ENCODE measurements at places on chromosomes 7 and 10.
A peak's percentile ranks its signal among the peaks of the same experiment; 100 is the strongest.

DNA sequence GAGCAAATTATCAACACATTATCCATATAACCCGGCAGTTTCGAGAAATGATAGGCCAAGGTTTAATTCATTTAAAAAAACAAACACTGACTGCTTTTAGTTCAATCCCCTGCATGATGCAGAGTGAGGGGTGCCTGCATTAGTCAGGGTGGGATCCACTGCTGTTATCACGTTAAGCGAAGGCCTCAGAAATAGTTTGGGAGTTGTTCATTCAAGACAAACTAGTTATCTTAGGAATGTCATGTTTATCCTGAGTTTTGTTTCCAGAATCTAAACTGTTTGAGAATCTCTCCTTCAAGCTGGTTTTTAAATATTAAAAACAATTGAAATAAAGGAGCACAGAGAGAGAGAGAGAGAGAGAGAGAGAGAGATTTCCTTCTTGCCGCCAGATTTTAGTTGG, 36.6 kb upstream of the PFKP start:
- DNase-seq, result no peak

DNA sequence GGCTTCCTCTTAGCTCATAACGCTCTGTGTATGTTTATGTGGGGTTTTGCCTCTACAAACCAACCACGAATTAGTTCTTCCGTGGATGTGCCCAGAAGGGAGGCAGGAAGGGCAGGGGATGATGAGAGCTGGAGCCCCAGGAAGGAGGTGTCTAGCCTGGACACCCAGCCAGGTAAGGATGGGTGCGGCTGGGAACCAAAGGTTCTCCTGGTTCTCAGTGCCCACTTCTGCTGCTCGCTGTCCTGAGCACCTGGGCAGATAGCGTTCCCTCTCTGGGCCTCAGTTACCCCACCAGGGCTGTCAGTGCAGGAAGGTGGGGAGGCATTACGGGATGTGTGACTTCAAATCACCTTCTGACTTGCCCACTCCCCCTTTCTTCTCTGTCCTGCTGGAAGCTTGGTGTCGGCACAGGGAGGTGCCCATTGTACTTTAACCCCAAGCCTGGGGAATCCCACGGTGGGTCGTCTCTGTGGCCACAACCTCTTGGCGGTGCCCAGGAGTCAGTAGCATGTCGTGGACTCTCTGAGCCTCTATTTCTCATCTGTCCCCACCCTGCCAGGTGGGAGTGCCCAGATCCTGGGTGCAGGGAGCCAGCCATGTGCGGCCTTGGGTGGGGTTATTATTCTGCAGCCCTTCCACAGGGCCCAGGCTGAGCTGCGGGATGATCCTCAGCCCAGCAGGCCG, 18.7 kb upstream of the PCBD1 start:
- DNase-seq, result no peak

DNA sequence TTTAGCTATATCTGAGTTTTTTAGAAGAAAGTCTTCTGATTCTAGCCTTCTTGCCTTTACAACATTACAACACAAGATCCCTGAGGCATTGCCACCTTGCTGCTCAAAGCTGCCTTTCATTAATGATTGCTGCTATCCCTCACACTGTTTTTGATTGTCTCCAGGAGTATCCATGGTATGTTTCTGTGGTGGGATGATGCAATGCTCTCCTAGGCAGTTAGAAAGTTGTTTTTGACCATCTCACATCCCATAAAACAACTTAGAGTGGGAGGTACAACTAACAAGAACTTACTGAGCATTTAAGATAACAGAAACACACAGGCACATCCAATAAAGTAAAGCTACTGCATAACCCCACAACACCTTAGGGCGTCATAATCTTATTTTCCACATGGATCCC, 1156.0 kb upstream of the LRRTM3 start:
- DNase-seq, result no peak

- no peak for DNase-seq
These were observed 28.1 kb downstream of the ADAP1 start for GRCh38 chr7:926061-927030.

DNA sequence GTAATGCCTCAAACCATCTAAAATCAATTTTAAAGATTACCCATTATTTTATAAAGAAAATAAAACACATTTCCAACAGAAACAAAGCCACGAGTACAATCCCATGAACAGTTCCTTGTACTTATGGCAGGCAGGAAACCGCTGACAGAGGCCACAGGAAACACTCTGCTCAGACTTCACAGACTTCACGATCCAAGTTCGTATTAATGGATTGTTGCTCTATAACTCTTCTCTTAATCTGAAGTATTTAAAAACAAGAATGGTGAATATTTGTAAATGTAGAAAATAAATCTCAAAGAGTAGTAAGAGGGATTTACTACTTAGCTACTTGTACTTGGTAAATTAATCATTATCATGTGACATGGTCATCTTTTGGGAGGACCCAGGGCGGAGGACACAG, 78.3 kb downstream of the SNX10 start:
- DNase-seq, result no peak

DNA sequence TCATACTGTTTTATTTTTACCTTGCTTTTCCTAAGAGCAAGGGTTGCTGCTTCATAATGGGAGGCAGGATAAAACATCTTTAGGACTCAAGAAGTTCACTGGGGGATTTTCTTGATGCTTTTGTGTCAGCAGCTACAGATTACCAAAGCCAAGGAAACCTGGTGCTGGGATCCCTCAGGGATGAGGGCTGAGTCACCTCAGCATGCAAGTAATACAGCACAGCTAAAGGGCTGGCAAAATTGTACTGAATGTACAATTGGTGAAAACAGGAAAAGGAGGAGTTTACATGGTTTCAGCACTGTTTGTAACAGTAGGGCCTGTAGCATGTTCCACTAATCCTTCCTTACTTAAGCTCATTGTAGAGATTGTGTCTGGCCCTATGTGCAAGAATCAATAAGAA, 1056.8 kb downstream of the SORCS1 start:
- DNase-seq, result no peak

DNA sequence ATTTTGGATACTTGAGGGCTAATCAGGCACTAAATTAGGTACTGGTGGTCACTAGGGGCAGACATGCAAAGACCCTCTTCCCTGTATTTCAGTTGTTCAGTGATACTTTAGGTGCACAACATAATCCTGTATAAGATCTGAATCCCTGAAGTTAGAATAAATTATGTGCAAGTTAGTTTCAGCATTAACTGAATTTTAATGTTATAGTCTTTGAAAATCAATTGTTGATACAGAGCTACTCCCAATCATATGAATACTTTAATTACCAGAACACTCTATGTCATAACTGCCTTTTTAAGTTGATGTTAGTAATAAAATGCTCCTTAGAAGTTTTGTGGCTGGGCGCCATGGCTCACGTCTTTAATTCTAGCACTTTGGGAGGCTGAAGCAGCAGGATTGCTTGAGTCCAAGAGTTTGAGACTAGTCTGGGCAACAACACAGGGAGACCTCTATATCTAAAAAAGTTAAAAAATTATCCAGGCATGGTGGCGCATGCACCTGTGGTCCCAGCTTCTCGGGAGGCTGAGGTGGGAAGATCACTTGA, 87.1 kb upstream of the SKAP2 start:
- DNase-seq, result no peak

DNA sequence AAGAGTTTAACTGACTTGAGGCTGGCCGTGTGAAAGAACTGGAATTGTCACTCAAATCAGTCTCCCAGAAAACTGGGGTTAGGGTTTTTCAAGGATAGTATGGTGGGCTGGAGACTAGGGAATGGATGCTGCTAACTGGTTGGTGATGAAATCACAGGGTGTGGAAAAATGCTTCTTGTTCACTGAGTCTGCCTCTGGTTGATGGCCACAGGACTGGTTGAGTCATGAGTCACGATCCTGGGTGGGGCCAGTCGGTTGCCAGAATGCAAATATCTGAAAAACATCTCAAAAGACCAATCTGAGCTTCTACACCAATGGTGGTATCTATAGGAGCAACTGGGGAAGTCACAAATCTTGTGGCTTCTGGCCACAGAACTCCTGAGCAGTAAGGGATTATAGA, 16.3 kb upstream of the BAMBI start:
- no peak for DNase-seq

DNA sequence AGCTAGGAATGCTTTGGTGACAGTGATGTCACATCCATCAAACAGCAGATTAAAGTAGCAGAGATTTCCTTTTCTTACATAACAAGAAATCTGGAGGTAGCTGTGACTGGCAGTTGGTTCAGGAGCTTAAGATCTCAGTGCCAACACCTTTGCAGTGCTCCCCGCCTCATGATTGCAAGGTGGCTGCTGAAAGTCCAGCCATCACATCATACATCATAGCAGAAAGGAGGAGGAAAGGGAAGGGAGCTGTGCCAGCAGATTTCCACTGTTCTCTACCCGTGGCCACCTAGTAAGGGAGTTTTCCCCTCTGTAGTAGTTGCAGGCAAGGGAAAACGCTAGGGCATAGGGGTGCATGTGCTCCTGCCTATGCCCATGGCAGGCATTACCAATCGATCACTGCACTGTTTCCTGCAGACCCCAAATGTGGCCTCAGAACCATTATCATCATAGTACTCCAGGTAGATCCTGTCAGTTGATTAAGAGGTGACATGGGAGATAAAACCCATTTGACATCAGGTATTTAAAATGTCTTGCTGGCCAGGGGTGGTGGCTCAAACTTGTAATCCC, 57.9 kb upstream of the GTF2IRD1 start:
- no peak for DNase-seq

GRCh38 chr7:2477447-2478398, 1.5 kb upstream of the GRIFIN start:
- DNase-seq, result peak; percentile 74

DNA sequence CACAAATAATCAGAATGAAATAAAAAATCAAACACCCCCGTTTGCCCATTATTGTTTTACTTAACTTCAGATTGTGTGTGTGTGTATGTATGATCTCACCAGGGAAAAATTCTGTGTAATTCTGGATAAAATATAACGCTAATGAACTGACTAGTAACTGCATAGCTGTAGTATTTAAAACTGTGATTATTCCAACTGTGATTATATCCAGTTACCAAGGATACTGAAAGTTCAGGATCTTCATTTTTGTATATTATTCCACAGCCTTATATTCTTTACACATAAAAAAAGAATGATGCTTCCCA, 2.9 kb downstream of the TWIST1 start:
- no peak for DNase-seq

GRCh38 chr10:4736608-4737007, 89.4 kb upstream of the AKR1E2 start:
- no peak for DNase-seq

DNA sequence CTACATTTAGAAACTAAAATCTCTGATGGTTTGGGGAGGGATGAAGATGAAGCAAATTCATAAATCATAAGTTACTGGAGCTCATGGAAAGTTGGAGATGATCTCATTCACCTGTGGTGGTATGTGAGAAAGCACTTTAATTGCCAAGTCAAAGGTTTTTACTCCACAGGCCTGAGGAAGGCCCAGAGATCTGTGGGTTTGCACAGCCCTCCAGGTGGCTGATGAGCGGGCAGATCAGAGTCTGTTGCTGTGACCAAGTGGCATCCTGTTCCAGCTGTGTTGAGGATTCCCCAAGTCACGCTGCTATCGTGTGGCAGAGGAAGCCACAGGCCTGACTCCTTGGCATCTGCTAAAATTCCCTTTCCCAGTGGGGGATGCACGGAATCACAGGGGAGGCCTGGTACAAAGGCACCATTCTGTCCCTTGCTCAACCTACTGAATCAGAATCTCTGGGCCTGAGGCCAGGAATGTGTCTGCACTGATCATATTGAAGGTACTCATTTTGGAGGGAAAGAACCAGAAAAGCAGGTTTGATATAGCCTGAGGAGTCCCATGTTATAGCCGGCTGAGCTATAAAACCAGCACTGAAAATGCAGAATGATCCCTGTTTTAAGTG, 19.7 kb upstream of the DDC start:
- no peak for DNase-seq

GRCh38 chr10:1199897-1200721, 143.9 kb downstream of the WDR37 start:
- no peak for DNase-seq

All from activated naive CD8-positive, alpha-beta T cell treated with anti-CD3 and anti-CD28 coated beads, Interleukin-2, amount 50 U/mL, for 24 hours (primary cell).